Sigmoid colon (tissue), 7 donors: ENCODE measurements at places on chromosomes 12 and 14. TPM values are rescaled to one million over a fixed set of nuclear protein-coding genes. Genes with fewer than 3 reads are reported as not detected.

SMIM10L1 gene
- total RNA-seq = 11.1 TPM

USP44 gene
- total RNA-seq = 1.8 TPM

PPFIA2 gene
- total RNA-seq = 3.0 TPM

POTEG gene
- not detected for total RNA-seq

ARHGEF25 gene
- total RNA-seq = 140 TPM

- no peak overlapping the region for H3K4me3 ChIP-seq
- H3K27ac ChIP-seq = no peak overlapping the region
- no peak for DNase-seq
- H3K36me3 ChIP-seq = no peaks in the 10 kb centered on the region
- H3K4me1 ChIP-seq = no peaks in the 10 kb centered on the region
These were observed 76.9 kb downstream of the PPHLN1 start for GRCh38 chr12:42402821-42403411.

DNA sequence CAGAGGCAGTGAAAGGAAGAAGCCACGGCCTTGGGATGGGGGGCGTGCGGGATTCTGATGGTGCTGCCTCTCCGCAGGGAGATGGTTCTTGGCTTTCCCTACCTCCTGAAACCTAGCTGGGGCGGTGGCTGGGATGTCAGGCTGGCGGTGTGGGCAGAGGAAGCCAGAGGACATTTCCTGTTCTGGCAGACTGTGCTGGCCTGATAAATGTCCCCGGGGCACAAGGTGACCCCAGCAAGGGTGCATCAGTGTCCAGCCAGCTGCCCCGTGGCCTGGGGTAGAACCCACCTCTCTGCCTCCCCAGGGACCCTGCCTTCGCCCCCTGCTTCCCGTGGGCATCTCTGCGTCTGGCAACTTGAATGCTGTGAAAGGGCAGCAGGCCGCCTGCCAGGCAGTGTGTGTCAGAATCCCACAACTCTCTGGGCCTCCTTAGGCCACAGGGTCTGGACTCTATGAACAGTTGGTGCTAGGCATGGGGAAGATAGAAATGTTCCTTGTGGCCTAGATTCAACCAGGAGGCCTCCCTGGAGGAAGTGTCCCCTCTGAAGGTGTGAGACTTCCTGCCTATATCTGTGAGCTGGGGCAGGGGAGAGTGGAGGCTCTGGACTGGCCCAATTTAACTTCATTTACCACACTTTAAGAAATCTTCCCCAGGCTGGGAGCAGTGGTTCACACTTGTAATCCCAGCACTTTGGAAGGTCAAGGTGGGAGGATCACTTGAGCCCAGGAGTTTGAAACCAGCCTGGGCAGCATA, 4.9 kb downstream of the SH2B3 start:
- peak overlapping the region; percentile 77 for H3K27ac ChIP-seq
- no peaks in the 10 kb centered on the region for H3K36me3 ChIP-seq
- no peaks in the 10 kb centered on the region for H3K27me3 ChIP-seq
- H3K4me1 ChIP-seq = peaks cover 80% of the 10 kb centered on the region
- H3K4me3 ChIP-seq = no peak overlapping the region

GRCh38 chr12:102920271-102920670, 3.2 kb upstream of the PAH start:
- no peak for DNase-seq
- no peak overlapping the region for H3K4me3 ChIP-seq
- H3K27me3 ChIP-seq = no peaks in the 10 kb centered on the region
- H3K27ac ChIP-seq = no peak overlapping the region
- H3K36me3 ChIP-seq = no peaks in the 10 kb centered on the region

DNA sequence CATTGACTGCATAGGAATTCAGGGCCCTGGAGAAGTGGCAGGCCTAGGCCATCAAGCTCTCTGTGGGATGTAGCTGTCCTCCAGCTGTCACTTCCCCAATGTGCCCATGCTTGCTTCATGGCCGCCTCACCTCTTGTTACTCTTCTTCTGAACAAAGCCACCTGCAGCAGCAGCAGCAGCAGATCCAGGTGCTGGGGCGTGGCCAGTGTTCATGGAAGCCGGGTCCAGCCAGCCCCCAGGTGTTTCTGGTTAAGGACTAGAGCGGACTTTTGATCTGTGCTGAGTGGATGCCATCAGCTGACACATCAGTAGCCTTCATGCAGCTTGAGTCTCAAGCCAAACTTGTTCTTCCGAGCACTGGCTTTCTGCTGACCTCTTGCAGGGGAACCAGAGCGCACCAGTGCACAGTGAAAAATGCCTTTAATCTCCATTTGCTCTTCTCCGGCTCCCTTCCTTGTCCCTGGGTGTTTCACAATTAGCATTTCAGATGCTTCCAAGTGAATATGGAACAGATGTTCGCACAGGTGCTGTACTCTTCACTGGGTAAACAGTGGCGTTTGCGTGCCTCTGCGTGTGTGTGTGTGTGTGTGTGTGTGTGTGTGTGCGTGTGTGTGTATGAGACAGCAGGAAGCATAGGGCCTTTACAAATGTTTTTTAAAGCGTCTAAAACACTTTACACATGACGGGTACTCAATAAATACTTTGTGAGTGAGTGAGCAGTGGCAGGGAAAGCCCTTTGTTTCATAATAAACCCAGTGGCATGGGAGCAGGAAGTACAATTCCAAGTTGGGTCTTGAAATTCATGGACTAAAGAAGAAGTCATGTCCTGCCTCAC, 20.1 kb downstream of the TPCN1 start:
- H3K27me3 ChIP-seq = no peaks in the 10 kb centered on the region
- no peak overlapping the region for H3K4me3 ChIP-seq
- no peak for DNase-seq
- no peaks in the 10 kb centered on the region for H3K36me3 ChIP-seq

DNA sequence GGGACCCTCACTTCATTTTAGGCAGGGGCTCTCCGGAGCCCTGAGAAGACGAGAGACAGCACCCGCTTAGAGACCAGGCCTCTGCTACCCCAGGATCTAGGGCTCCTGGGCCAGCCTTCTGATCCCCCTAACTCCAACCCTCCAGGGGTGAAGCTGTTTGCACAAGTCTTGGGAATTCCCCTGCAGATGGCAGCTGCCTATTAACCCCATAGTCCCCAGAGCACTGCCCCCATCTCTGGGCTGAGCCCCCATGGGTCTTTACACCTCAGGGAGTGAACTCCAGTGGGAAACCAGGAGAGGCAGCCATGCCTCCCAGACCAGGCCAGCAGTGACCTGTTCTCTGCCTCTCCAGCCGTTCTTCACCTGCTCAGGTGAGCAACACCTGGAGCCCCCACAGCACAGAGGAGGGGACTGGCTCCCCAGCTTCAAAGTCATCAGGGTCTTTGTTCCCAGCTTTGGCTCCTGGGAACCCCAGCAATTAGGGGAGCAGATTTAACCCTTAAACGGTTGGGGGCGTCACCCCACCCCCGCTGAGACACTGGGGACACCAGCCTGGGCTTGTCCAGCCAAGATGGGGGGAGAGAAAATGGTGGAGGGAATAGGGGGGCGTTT, 2.3 kb downstream of the WNT10B start:
- peaks cover 46% of the 10 kb centered on the region for H3K27me3 ChIP-seq
- DNase-seq = no peak

DNA sequence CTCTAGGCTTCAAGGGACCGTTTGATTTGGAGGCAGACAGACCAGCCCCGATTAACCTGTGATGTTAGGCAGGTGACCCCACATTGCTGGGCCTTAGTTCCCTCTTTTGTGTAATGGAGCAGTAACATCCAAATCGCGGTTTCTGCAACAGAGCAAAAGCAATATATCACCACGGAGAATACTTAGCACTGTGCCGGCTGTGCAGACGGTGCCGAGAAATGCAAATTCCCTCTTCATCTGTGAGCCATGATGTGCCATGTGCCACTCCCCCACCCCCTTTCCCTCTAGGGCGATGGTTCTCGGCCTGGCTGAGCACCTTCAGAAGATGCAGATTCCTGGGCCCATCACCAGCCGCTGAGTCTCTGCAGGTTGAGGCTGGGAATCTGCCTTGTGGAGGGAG, 10.9 kb downstream of the BCL7A start:
- H3K4me1 ChIP-seq = no peaks in the 10 kb centered on the region
- H3K36me3 ChIP-seq = peaks cover 26% of the 10 kb centered on the region
- H3K4me3 ChIP-seq = no peak overlapping the region
- H3K27me3 ChIP-seq = no peaks in the 10 kb centered on the region
